Non-pigmented ciliary epithelial cell (primary cell): ENCODE measurements at places on chromosomes 12 and 14.

DNA sequence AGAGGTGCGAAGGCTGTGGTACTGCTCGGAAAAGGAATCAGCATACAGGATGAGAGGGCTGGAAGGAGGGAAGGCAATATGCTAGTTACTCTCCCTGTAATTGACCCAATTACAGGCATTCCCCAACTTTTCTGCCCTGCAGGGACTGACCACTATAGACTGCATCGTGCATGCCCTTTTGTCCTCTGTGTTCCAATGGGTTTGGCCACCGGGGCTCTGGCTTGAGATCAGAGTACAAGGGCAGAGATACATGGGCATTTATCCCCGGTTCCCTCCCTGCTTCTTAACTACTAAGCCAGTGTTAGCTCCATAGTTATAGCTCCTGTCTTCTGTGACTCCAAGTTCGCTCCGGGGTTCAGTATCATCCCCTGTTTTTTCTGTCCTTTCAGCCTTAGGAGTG lies 59.7 kb downstream of the GTF2A1 start:
- no peak for DNase-seq

- no peak for DNase-seq
Observed at GRCh38 chr14:41607304-41607775, 664 bp downstream of the LRFN5 start.

- DNase-seq: no peak
Observed at GRCh38 chr14:22896760-22897159, 13.7 kb downstream of the REM2 start.

GRCh38 chr12:9024512-9024911 lies 35.2 kb downstream of the KLRG1 start:
- no peak for DNase-seq

GRCh38 chr12:16492820-16493797 lies 112.9 kb downstream of the LMO3 start:
- no peak for DNase-seq

GRCh38 chr12:4300883-4301282 lies 20.1 kb upstream of the TIGAR start:
- DNase-seq: no peak

DNA sequence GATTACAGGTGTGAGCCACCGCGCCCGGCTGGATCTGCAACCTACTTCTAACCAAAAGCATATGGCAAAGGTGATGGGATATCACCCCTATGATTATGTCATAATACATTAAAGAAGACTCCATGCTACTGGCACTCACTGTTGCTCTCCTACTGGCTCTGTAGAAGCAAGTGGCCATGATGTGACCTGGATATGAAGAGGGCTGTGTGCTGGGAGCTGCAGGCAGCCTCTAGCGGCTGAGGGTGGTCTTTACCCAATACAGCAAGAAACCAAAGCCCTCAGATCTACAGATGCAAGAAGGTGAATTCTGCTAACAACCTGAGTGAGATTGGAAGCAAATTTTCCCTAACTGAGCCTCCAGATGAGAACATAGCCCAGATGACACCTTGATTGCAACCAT lies 34.2 kb upstream of the TRIM9 start:
- no peak for DNase-seq

GRCh38 chr12:20364501-20364900 lies 3.8 kb upstream of the PDE3A start:
- DNase-seq: no peak

DNA sequence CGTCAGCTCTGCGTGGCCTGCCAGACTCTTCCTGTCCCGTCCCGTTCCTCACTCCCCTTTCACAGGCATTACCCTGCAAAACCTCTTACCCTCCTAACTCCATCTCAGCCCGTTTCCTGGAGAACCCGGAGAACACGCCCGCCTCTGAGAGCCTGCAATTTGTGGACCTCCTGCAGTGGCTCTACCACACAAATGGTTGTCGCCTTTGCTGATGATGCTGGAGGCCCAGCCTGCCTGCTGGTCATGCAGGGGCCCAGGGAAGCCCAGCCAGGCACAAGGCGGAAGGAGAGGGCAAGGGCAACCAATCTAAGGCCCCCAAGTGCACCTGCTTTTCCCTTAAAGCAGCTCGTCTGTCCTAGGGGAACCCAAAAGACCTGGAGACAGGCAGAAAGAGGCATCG lies 22.5 kb downstream of the RFLNA start:
- DNase-seq: no peak

DNA sequence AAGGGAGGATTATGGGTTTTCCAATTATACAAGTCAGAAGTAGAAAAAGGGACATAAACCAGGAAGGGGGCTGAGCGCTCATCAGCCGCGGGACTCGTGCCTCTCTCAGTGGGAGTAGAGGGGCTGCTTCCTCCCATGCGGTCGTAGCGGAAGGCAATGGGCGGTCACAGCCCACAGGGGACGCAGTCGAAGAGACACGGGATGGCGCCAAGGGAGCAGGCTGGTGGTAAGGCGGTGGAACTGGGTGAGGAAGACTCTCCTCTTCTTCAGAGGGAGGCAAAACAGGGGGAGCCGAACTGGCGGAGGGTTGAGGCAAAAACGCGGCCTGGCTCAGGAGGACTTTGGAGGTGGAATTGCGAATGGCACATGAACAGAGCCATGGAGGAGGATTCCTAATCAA lies 677.7 kb downstream of the TMEM121 start:
- no peak for DNase-seq

DNA sequence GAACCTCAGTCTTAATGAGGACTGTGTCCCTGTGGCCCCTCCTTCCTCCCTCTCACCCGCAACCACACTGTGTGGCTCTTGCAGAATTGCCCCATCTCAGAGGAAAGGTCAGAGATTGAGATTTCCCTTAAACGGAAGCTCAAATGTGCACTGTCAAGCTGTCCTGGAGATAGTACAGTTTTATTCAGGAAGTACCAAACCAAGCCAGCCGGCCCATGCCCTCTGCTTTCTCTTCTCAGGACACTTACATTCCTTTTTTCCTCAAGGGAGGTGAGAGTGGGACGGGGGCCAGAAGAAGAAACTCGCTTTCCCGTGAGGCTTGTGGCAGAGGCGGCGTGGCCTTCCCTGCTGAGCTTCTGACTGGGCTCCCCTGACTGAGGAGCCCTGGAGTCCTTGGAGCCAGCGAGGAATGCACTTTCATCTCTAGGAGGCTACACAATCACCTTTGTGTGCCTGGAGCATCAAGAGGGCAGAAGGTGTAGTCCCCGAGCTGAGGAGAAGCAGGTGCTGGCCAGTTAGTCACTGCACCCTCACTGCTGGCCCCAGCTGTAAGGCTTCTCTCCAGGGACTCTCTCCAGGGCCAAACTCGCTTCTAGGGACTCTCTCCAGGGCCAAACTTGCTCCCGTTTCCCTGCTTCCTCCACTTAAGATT lies 24.1 kb upstream of the ATP2A2 start:
- no peak for DNase-seq

DNA sequence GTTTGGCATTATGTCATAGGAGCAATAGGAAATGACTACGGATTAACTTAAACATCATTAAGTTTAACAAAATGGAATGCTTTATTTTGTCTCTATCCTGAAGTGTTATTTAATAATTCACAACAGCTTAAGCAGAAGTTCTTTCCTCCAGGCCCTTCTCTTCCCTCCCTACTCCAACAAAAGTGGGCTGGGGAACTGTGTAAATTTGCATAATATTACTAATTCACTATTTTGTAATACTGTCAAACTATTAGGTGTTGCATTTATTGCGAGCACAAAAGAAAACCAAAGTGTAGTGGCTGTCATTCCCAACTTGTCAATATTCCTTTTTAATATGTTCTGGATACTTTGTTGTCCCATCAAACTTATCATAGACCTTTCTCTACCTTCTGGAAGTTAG lies 69.8 kb downstream of the ATG14 start:
- no peak for DNase-seq

GRCh38 chr14:59739794-59740193 lies 130.8 kb downstream of the RTN1 start:
- no peak for DNase-seq

DNA sequence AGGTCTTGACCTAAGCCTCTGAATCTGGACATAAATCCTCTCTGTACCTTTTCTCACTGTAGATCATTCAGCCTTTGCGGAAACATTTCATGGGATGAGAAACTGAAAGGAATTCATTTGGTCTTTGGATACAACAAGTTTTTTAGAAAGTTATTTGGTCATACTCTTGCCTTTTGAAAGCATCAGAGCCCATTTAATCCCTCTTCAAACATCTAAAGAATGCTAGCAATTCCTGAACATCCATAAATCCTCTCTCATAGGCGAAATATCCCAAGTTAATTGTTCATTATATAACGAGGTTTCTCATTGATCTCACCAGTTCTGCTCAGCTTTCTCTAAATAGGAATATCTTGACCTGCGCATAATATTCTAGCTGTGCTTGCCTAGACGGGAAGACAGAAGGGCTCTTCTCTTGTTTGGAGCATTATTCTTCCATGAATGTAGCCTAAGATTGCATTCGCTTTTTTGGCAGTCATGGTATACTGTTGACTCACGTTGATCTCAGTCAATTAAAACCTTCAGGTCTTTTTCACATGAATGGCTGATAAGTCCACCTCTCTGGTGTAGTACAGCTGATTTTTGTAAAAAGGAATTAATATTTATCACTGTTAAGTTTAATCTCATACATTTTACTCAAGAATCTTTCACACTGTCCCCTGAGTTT lies 24.1 kb downstream of the NTN4 start:
- DNase-seq: no peak
